ENCODE measurements at places on chromosomes 4 and X.
A peak's percentile ranks its signal among the peaks of the same experiment; 100 is the strongest.

DNA sequence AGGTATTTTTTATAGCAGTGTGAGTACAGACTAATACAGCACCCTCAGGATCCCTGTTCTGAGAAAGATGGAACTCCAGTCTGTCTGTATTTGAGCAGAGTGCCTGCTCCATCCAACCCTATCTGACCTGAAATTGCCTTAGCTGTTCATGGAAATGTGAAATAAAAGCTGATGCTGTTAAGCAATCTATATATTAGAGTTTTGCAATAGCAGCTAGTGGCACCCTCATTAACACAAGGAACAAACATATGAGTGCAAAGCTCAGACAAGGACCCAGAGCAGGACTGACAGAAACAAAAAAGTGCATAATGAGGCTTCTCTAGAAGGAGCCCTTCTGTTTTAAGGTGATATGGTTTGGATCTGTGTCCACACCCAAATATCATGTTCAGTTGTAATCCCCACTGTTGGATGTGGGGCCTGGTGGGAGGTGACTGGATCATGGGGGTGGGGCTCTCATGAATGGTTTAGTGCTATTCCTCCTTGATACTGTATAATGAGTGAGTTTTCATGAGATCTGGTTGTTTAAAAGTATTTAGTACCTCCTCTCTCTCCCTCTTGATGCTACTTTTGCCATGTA lies 272.9 kb upstream of the KLF3 start:
- DNase-seq: no peak

DNA sequence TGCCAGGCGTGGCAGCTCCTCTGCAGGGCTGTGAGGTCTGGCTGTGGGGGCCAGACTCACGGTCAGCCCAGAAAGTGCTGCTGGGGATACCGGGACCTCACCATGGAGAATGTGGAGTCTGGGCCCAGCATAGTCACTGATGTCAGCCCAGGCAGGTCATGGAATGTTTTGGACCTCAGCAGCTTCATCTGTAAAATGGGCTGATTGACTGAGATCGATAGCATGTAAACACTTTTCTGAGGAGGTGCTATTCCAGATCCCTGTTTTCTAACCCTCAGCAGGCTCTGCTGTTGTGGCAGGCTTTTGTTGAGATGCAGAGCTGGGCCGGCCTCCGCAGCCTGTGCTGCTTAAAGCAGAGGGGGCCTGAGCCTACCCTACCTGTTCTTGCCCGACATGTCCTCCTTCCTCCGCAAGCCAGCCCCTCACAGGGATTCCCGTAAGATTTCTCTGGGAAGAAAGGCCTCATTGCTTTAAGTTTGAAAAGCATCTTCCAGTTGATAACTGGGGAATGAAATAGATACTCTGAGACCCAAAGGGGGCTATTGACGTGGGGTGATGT lies 38.3 kb upstream of the HGFAC start:
- no peak for DNase-seq

GRCh38 chrX:106281383-106281782 lies 113.3 kb downstream of the PWWP3B start:
- DNase-seq: no peak

DNA sequence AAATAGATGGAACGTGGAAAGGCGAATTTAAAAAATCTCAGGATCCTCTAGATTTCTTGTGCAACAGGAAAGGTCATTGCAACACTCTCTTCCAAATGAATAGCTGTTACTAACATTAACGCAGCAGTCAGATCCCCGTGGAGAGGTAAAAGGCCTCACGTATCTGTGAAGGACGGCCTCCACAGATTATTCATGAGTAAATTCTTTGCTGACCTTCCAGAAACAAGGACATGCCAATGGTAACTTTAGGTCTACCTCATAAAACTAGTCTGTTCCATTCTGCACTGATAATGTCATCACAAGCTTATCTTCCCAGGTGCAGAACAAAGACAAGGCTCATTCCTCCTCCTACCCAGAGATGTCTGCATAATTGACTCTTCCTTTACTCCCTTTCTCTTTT lies 16.1 kb upstream of the REPS2 start:
- no peak for DNase-seq

DNA sequence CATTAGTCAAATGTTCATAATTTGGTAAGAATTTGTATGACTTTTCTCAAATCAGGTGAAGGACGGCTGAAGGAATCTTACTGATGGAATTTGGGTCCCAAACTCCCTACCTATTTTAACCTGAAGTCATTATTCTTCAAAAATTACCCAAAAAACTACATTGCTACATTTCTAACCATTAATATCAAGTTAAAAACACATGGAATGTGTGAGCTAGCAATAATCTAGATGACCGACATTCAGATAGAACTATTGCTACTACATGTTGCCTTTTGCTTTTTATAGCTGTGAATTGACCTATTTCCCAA lies 25.3 kb upstream of the WWC2 start:
- no peak for DNase-seq

DNA sequence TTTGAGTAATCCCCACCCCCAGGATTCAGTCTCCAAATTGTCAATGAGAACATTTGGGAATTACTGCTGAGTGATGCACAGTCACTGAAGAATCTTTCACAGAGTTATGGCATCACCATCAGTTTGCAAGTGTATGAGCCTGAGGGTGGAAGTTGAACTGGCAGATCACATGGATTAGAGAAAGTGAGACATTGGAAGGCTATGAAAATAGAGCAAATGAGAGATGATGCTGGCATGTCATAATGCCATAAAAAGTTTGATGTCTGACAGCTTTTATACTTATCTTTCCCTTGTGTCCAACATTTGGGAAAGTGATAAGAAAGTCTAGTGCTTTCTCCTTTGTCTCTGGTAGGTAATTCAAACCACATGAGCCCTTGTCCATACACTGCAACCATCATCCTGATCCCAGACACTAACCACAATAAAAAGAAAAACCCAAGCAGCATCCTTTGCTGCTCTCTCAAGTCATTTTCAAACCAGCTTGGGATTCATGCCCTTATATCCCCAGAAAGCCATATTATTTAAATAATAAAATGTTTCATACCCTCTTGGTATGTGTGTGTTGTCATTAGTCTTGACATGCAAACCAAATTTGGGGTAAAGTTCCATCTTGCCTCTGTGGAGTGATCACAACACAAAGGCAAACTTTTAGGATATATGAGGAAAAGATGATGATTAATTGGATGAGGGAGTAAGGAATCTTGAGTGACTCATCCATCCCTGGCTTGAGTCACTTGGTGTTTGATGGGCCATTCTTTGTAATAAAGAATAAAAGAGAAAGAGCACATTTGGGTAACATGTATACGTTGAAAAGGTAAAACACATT lies 438.9 kb downstream of the GRXCR1 start:
- DNase-seq: peak; percentile 26

All from myocyte (in vitro differentiated cells).